ENCODE measurements at places on chromosomes 13 and 19. TPM values are rescaled to one million over a fixed set of nuclear protein-coding genes. Genes with fewer than 3 reads are reported as not detected.

GRCh38 chr13:102870677-102871415 is 25.0 kb downstream of the ERCC5 start:
- peak; percentile 83 for DNase-seq

GRCh38 chr13:73482556-73482955 is 423.8 kb downstream of the KLF5 start:
- no peak for DNase-seq

DNA sequence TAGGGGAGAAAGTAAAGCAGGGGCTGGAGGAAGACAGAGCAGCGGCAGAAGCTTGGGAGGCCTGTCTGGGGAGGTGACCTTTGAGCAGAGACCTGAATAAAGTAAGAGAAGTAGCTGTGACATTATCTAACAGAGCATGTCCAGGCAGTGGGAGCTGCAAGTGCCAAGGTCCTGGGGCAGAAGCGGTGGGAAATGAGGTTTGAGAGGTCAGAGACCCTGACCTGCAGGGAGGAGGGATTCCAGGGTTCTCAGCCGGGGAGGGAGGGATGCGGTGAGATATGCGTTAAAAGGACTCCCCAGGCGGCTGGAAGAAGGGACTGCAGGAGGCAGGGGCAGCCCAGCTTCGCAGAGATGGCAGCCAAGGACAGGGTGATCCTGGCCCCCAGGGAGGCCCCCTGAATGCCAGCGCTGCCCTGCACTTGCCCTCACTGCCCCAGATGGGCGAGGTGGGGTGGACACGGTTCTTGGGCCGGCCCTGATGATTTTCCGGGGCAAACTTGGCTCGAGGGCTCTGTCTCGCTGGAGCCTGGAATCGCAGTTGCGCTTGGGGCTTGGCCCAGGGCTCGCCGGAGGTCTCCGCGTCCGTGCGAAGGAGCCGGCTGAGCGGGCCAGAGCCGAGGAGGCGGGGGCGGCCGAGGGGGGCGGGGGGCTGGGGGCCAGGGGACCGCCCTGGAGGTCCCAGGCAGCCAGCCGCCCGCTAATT is 3.2 kb downstream of the CRLF1 start:
- no peak for DNase-seq

GRCh38 chr13:32911506-32911905 is 104.7 kb upstream of the KL start:
- no peak for DNase-seq

DNA sequence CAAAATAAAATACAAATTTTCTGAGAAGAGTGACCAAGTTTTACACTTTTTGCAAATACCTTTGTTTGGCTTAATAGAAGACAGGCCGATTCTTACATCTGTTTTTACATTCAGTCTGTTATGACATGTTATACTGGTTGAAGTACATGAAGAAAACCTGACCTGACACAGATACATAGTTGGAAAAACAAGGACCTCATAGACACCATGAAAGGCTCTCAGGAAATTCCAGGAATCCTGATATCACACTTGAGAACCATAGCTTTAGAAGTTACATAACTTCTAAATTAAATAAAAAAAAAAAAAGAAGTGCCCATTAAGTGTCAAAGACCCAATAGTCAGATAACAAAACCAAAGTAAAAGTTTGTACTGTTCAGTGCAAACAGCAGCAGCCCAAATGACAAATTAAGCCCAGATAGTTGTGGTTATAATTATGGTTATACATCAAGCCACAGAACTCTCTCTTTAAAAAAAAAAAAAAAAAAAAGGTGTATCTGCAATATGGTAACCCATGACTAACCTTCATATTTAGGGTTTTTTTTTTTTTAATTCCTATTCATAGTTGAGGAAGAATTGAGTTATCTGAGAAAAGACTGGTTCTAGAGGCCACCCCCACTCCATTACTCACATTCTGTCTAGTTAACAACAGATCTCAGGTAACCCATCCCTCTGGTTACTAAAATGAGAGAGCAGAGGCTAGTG is 19.8 kb downstream of the RBM26 start:
- DNase-seq = no peak

DNA sequence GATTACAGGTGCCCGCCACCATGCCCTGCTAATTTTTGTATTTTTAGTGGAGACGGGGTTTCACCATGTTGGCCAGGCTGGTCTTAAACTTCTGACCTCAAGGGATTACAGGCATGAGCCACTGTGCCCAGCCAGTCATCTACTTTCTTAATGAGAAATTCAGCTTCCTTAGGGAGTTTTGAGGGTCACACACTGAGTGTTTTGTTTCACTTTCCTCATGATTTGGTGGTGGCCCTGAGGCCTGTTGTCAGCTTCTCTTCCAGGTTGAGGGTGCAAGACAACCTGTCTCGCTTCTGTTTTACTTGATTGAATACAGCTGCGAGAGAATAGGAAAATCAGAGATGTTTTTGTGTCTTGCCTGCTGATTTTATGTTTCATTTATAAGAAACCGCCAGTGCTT is 9.9 kb downstream of the FRY start:
- no peak for DNase-seq

DNA sequence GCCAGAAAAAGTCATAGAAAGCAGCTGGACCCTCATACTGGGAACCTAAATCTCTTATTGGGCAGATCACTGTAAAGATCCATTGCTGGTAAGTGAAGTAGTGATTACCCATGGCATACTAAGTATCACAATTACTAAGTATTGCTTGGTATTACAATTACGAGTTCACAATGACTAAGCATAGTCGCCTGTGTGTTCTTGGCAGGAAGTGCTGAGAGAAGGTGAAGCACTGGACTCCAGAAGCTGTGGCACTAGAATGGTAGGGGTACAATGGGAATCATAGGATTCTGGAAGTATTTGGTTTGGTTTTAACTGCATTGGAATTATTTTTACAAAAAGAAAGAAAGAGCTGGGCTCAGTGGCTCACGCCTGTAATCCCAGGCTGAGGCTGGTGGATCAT is 20.3 kb downstream of the LGALS16 start:
- no peak for DNase-seq

DNA sequence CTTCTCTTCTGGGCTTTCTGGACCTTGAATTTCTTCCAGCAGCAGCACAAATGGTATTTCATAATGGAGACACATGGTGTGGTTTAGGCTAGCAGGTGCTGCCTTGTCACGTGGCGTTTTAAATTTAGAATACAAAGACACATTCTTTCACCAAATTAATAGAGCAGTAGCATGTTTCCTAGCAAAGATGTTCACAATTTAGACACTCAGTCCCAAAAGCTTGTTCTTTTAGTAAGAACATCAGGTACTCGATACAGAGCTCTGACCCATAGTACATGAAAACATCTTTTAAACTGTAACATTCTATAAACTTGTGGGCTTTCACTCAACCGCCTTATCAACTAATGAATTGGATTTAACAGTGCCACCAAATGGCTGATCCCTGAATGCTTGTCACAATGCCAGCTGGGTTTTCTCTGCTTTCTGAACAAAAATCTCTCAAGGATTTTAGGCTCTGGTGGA is 290.1 kb downstream of the DCLK1 start:
- DNase-seq = no peak

GRCh38 chr13:96460609-96461008 is 370.7 kb downstream of the HS6ST3 start:
- no peak for DNase-seq

DNA sequence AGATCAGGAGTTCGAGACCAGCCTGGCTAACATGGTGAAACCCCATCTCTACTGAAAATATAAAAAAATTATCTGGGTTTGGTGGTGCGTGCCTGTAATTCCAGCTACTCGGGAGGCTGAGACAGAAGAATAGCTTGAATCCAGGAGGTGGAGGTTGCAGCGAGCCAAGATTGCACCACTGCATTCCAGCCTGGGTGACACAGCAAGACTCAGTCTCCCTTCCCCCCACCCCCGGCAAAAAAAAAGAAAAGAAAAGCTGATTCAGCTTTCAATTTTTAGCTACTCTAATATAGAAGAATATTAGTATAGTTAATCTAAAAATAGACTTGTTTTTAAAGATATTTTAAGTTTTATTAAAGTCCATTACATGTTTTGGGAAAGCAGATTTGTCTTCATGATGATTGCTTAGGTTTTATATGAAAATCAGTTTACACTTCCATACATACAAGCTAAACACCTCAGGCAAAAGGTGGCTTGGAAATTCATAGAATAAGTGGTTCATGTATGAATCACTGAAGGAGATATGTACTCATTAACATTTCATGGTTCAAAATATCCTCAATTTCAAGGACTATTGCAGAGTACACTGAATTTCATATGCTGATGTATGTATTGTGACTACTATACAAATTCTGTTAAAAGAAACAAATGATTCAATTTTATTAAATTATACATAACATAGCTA is 165.2 kb downstream of the TDRD3 start:
- no peak for DNase-seq

DNA sequence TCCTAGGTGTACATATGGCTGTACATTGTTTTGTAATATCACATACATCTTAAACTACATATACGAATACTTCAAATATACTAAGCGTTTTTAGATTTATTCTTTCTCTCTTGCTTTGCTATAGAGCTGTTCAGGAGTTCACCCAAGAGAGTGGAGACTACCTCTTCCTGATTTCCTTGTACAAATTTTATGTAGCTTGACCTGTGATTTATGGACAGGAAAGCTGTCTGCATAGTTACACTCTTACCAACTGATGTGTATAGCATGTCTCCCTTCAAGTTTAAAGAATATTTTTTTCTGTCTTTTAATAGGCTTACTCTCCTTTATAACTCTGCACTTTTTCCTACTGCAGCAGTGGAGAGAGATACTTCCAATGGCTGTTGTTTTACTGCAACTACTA is 428.7 kb downstream of the NDFIP2 start:
- no peak for DNase-seq

GRCh38 chr19:4352701-4353121 is 9.3 kb downstream of the MPND start:
- DNase-seq = peak; percentile 79

GRCh38 chr13:91331047-91331915 is 16.2 kb upstream of the MIR17HG start:
- no peak for DNase-seq

DNA sequence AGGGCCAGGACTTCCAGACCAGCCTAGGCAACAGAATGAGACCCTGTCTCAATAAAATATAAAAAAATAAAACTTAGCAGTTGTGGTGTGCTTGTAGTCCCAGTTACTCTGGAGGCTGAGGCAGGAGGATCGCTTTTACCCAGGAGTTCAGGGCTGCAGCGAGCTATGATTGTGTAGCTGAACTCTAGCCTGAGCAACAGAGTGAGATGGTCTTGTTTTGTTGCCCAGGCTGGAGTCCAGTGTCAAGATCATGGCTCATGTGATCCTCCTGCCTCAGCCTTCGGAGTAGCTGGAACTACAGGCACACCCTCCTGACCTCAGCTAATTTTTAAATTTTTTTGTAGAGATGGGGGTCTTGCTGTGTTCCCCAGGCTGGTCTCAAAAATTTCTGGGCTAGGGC is 4.3 kb upstream of the JUNB start:
- no peak for DNase-seq

- no peak for DNase-seq
Measured at GRCh38 chr19:15212711-15213110, 11.9 kb upstream of the NOTCH3 start.

DNA sequence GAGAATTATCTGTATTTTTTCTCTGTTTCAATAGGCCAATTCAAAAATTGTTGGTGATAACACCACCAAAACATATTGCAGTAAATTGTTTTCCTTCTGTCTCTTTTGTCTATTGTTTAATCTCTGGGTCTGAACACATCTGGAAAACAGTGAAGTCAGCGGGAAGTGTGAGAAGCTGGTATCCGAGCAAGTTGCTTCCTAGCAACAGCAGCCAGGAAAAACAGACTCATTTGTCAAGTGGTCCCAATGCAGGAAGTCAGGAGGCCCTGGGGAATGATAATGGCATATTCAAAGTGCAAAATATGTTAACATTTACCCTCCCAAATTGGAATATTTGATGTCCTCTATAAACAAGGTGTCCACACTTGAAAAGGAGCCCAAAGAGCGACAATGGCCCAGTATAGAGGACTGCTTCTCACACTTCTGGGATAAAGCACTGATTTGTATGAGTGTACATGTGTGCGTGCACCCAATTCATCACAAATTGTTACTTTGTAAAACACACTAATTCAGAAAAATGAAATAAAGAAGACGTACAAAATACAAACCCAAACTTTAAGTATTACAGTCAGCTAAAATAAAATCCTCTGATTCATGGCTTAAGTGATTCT is 515.0 kb downstream of the TBC1D4 start:
- no peak for DNase-seq

DNA sequence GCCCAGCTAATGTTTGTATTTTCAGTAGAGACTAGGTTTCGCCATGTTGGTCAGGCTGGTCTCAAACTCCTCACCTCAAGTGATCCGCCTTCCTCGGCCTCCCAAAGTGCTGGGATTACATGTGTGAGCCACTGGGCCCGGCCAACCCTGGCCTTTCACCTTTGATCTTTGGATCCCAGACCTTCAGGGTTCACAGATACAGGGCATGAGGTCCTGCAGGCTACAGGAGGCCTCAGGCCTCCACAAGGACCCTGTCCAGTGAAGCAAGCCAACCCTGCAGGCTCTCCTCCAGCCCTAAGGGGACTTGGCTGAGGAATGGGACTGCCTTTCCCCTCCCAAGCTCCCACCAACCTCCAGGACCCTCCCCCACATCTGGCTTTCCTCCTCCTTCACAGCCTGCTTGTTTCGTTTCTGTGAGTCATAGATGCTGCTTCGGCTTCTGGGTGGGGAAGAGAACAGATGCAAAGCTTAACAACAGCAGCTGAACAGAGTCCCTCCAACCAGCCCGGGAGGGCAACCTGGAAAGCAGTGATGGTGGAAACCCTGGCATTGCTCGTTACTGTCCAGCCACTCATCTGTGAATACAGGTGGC is 11.8 kb downstream of the ARHGEF18 start:
- no peak for DNase-seq

- DNase-seq = no peak
Measured at GRCh38 chr19:8557642-8558238, 19.5 kb downstream of the MYO1F start.

DNA sequence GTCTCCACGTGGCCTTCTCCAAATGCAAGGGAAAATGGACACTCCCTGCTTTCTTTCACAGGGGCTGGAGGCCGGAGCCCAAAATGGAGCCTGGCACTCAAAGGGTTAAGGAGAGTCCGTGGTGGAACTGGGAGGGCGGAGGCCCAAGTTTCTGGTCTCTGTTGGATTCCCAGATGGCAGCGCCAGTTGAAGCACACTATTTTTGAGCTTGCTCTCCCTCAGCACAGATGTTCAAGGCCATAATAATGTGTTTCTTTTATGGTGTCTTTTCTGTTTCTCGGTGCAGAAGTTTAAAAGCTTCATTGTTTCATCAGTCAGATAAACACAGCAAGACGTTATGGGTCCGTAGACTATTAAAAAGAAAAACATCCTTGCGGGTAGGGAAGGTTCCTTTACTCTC is 67.6 kb downstream of the TNFRSF19 start:
- no peak for DNase-seq

- DNase-seq = no peak
Measured at GRCh38 chr13:23651439-23651838, 81.2 kb downstream of the TNFRSF19 start.

Gene LMTK3
- polyA plus RNA-seq = 1.1 TPM

Gene SMIM7
- 74.8 TPM for polyA plus RNA-seq

Gene MYO16
- 0.07 TPM for polyA plus RNA-seq

Gene ICAM4
- 0.49 TPM for polyA plus RNA-seq

Gene APOE
- 619 TPM for polyA plus RNA-seq

Gene PGLYRP1
- 2.5 TPM for polyA plus RNA-seq

Gene NLRP9
- not detected for polyA plus RNA-seq

Gene TTYH1
- polyA plus RNA-seq = 1.1 TPM

Gene CGB8
- polyA plus RNA-seq = not detected
